Transverse colon (tissue), 4 donors: ENCODE measurements at places on chromosomes 2 and 18. TPM values are rescaled to one million over a fixed set of nuclear protein-coding genes. Genes with fewer than 3 reads are reported as not detected.

NOTO gene
- total RNA-seq, result not detected

CBLN2 gene
- total RNA-seq, result 0.82 TPM

PROC gene
- not detected for total RNA-seq

MARCO gene
- 47.0 TPM for total RNA-seq

GRCh38 chr2:113277474-113278072, 1.1 kb downstream of the PAX8 start:
- no peak for DNase-seq

- DNase-seq, result no peak
Observed at GRCh38 chr2:223959688-223960087, 2.4 kb downstream of the MRPL44 start.

- DNase-seq, result no peak
Observed at GRCh38 chr2:235045973-235046343, 94.1 kb downstream of the SH3BP4 start.

- no peak for DNase-seq
Observed at GRCh38 chr2:101096619-101097142, 54.5 kb downstream of the TBC1D8 start.

GRCh38 chr2:37552339-37552738, 119.1 kb downstream of the CDC42EP3 start:
- DNase-seq, result no peak

DNA sequence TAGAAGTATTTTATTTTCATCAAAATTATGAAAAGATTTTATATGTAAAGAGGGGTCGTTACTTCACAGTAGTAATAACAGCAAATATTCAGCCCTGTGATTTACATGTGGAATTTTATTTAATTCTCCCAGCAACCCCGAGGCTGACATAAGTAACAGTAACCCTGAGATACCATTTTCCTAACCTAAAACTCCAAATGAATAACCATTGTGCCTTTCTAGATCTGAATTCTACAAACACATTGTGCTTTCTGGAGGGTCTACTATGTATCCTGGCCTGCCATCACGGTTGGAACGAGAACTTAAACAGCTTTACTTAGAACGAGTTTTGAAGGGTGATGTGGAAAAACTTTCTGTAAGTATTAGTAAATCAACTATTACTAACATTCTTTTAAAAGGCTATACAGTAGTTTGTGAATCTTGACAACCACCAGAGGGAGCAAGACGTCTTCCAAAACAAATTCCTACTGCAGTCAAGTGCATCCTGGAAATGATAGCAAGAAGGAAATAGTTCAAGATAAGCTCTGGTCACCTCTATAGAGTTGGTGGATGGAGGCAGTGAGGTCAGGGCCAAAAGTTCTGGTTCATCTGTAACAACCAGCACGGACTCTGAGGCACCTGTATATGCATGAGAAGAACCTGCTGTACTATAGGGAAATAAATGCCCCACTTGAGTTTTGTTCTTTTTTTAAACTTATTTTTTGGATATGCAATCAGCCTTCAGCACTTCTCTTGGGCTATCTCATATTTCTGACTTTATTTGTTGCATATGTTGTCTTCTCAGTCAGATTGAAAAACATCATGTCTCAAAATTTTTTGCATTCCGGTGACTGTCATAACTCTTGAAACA, 37.4 kb downstream of the ACTR2 start:
- DNase-seq, result no peak

DNA sequence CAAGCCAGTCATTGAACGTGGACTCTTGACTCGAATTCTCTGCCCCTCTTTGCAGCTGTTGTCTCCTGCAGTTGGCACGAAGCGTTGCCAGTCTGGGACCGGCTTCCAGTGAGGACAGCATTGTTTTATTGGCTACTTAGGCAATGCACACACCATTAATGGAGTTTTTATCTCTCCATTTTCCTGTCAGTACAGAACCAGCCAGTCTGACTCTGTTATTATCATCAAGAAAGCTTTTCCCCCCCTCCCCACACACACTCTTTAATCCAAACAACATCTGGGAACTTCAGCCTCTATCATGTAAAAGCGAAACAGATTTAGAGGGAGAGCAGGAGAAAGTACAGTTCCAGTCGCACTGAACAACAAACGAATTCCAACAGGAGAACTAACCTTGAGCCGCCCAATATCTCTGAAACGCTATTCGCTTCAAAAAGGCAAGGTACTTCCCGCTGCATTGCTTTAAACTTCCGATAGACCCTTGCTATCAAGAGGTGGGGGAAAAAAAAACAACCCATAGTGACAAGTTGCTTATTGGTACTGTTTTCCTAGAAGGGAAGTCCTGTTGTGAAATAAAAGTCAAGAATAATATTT, 38.2 kb downstream of the ACVR1 start:
- peak; percentile 14 for DNase-seq

- peak; percentile 85 for DNase-seq
Observed at GRCh38 chr18:3623769-3624545, 174.0 kb downstream of the TGIF1 start.

DNA sequence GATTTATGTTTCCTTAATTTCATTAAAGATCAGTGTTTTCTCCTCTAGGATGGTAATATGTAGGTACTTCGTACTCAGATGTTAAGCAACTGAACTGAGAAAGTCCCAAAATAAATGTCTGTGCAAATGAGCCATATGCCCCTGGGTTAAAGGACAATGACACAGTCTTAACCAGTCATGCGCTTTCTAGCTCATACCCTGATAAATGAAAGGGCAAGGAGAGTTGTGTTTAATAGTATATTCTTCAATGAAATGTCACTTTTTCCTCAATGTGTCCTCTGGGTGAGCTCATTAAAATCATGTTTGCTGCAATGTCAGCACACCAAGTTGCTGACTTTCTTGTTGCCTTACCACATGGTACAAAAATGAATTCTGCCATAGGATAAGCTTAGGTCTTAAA, 856.3 kb downstream of the TMEM182 start:
- no peak for DNase-seq

GRCh38 chr2:240423788-240424191, 11.7 kb upstream of the GPC1 start:
- no peak for DNase-seq
